ENCODE measurements at places on chromosomes 4 and X.

- no peak for DNase-seq
Measured at GRCh38 chr4:113446019-113446418, 315.5 kb downstream of the CAMK2D start.

DNA sequence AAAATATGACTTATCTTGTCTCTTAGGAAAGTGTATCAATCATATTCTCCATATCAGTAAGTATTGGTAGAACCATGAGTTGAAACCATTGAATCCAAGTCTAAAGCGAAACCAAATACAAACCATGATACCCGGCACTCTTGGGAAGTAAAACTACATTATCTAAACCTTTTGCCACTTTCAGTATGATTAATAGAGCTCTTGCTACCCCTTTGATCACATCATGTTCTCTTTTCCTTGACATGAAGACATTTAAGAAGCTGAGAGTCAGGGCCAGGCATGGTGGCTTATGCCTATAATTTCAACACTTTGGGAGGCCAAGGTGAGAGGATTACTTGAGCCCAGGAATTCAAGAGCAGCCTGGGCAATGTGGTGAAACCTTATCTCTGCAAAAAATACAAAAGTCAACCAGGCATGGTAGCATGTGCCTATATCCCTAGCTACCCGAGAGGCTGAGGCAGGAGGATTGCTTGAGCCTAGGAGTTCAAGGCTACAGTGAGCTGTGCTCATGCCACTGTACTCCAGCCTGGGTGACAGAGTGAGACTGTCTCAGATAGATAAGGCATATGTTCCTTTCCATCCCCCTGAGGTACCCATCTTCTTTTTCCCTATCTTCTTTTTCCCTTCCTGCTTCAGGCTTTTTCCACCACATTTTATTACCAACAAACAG, 45.4 kb downstream of the CEP135 start:
- DNase-seq = no peak

DNA sequence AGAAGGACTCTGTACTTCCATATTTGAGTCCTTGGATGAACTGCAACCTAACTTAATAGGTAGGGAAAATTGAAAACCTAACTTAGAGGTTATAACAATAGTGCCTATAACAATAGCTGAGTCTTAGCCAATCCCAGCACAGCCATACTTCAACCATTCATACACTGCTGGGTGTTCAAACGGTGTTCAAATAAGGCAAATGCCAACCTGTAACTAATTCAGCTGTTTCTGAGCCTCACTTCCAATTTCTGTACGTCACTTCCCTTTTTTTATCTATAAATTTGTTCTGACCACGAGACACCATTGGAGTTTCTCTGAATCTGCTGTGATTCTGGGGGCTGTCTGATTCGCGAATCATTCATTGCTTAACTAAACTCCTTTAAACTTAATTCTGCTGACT, 9.6 kb upstream of the GRSF1 start:
- DNase-seq = peak; percentile 30

DNA sequence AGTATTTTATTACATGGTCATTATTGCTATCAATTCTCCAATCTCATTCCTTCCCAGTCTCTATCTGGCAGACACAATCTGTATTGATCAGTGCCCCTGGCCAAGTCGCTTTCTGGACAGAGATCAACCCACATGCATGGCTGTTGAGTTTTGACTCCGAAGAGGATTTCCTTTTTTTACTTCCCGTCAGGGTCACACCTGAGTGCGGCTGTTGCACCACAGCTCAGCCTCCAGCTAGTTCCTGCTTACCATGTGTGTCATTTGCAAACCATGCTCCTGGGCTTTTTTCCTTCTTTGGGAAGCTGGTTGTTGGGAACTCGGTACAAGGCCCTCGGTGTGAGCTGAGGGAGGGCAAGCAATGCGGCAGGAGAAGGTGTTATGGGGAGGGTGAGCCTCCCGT, 11.7 kb downstream of the MAGED2 start:
- no peak for DNase-seq

DNA sequence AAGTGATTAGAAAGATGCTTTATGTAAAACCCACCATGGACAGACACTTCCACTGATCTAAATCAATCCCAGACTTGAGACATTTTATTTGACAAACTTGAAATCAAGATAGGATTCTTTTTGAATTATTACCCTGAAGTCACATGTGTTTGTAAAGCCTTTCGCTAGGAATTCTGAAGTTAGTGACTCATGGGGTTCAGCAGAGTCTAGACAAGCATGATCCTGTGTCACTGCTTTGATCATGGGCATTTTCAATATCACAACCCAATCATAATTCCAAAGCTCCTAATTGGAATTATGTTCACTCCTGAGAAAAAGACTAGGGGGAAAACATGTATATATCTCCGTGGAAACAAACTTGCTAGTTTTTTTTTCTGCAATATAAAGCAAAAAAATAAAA, 67.5 kb upstream of the BMP3 start:
- DNase-seq = no peak

GRCh38 chrX:19748896-19749680, 138.3 kb downstream of the SH3KBP1 start:
- no peak for DNase-seq

GRCh38 chr4:142222127-142222526, 585.7 kb downstream of the IL15 start:
- DNase-seq = no peak

- no peak for DNase-seq
Measured at GRCh38 chrX:150012647-150013381, 74.5 kb upstream of the EOLA2 start.

GRCh38 chr4:54386042-54386669, 157.1 kb downstream of the PDGFRA start:
- DNase-seq = no peak

GRCh38 chr4:186161138-186161537, 30.2 kb upstream of the CYP4V2 start:
- no peak for DNase-seq

DNA sequence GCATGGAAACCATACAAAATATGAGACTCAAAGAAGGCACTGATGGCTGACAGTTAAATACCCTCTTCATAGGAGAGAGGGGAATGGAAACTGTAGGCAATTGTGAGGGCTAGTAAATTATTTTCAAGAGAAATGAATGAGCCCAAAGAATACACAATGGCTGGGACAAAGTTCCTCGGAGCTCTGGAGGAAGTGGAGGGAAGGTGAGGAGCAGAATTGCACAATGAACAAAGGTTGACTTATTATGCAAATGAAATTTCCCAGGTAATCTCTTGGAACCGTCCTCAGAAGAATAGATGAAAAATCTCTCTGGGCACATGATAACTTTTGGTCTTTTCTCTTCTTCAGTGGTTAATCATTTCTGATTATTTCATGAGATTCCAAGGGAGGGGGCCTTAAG, 202.6 kb upstream of the VCX start:
- no peak for DNase-seq

GRCh38 chr4:182764642-182765041, 152.5 kb downstream of the DCTD start:
- no peak for DNase-seq

DNA sequence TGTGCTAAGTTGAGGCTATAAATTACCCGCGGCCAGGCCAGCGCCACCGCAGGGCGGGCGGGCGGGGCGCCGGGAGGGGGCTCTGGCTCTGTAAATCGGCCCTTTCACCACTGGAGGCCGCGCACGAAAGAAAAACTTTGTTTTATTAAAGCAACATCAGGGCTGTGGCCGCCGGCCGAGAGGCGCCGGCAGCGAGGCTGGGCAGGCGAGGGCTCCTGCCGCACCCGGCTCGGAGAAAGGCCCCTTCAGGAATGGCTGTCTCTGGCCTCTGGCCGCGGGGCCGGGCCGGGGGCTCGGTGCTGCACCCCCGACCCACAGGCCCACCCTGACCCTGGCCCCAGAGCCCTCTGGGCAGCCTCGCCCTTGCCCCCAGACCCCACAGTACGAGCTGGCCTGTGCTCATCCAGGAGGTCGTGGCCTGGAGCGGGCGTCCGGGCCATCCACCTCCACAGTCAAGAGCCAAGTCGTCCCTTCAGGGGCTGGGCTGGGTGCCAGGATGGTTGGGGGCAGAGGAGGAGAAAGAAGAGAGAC, 29.5 kb upstream of the FGFR3 start:
- no peak for DNase-seq

- peak; percentile 85 for DNase-seq
Measured at GRCh38 chr4:87732033-87732765, 67.2 kb upstream of the IBSP start.

GRCh38 chrX:100368167-100368566, 41.9 kb downstream of the PCDH19 start:
- no peak for DNase-seq

- DNase-seq = no peak
Measured at GRCh38 chr4:68163754-68164153, 34.1 kb upstream of the TMPRSS11F start.

GRCh38 chr4:188439641-188440311, 300.5 kb downstream of the TRIML1 start:
- DNase-seq = no peak

DNA sequence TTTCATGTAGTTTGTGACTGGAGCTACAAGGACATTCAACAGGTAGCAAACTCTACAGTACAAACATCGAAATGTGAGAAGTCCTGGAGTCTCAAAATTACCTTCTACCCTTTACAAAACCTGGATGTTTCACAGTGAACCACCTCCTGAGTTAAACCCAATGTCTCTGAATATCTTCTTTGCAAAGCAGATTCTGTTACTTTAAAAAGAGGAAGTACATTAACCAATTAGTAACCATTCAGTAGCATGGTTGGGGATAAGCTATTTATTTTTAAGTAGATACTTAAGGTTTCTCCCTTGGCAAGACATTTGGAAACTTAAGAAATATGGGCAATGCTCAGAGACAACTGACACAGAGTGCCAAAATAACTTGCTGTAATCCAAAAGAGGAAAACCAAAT, 371.9 kb upstream of the NWD2 start:
- no peak for DNase-seq

GRCh38 chrX:99703473-99703872, 706.6 kb downstream of the PCDH19 start:
- DNase-seq = no peak

- peak; percentile 14 for DNase-seq
Measured at GRCh38 chrX:135556055-135556454, 35.6 kb downstream of the INTS6L start.

- no peak for DNase-seq
Measured at GRCh38 chrX:2507196-2507595, 6.4 kb upstream of the DHRSX start.

DNA sequence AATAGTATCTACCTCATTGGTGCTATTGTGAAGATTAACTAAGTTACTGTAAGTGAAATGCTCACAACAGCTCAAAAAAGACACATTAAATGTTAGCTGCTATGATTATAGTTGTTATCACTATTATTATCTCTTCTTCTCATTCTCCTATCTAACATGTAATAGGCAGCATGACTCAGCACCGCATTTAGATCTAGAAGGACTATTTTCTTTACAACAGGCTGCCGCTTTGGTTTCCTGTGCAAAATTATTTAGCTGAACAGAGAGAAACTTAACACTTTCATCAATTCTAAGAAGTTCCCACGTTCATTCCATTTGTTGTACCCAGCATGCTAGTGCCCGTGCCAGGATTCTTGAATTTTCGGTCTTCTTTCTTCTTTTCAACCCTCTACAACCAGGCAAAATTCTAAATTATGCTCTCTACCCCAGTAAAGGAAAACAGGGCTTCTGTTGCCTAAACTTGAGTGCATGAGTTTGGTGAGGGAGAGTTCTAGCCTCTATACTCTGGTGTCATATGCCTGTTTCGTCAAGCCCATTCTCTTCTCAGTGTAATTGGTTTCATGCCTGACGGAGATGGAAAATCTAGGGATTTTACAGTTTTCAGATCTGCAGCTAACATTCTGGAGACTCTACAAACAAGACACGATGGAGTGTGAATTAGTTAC, 378.9 kb downstream of the PPP1R2C start:
- DNase-seq = no peak

- peak; percentile 63 for DNase-seq
Measured at GRCh38 chr4:73762409-73762808, 22.0 kb downstream of the CXCL8 start.

GRCh38 chr4:14078326-14078725, 450.8 kb upstream of the BOD1L1 start:
- no peak for DNase-seq

DNA sequence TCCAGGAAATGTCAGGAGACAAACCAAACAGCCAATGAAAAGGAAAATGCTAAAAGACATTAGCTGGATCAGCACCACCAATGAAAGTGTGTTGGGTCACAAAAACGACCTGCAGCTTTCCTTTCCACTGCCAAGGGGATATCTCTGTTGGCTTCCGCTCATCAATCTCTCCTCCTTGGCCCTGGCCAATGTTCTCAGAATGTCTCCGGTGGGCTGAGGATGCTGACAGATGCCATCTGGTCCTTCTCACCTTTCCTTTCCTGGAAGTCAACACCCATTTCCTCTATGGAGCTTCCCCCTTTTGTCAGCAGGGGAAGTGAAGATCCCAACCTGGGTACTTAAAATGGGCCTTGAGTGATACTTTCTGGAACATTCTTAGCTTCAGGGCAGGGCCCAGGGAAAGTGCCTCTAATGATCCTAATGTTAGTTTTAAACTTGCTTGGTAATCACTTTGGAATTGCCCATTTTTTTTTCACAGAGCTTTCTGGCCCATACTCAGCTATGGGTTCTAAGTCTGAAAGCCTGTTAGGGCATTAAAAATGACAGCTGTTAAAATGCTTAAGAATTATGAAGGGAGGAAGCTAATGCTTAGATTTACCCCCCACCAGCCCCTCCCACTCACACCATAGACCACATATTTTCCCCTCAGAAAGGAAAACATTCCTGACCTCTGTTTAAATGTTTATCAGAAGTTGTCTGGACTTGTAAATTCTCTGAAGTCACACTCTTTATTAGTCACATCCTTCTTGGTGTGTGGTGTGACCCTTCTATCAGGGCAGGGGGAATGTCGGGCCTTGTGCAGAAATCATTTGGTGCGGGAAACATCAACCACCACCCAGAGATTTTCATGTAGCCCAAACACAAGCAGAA, 29.2 kb downstream of the IGFBP7 start:
- DNase-seq = no peak

GRCh38 chrX:7076245-7076661, 71.3 kb upstream of the STS start:
- DNase-seq = no peak

DNA sequence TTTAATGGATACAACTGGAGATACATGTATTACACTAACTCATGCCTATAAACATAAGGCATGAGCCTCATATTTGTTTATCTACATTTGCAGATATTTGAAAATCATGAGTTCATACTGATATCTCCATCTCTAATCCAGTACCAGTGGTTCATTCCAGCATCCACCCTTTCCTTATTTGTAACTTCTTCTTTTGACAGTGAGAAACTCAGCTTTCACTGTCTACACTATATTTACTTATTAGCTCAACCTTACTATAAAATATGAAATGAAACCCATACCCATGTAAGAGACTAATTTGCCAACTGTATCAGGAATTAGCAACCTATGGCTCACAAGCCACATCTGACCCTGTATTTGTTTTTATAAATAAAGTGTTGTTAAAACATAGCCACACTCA, 161.9 kb upstream of the GPRIN3 start:
- peak; percentile 51 for DNase-seq

Measured in inflammatory macrophage (primary cell).